GM13976 (cell line): ENCODE measurements at places on chromosomes 11 and 22.
A peak's percentile ranks its signal among the peaks of the same experiment; 100 is the strongest.

DNA sequence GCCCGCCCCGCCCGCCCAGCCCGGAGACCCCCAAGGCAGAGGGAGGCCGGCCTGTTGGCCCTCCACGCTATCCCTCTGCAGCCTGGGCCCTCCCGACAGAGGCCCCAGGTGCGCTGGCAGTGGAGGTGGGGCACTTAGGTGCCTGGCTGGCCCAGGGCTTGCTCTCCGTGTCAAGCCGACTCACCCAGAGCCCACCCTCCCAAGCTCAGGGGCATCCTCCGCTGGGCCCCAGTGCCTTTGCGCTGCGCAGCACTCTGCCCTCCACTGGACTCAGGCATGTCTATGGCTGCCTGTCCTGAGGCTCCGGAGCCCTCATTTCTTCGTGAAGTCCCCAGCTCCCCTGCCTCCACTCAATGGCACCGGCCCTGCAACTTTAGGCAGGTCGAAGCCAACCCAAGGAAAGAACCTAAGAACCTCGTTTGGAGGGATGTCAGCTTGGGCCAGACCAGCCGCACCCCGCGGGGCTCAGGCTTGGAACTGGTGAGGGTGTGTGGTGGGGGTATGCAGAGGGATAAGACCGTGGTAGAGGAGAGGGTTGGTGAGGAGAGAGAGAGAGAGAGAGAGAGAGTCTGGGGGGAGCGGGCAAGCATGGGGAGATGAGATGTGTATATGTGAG lies 6.1 kb downstream of the SMIM45 start:
- no peak for DNase-seq

- DNase-seq: peak; percentile 77
Observed at GRCh38 chr22:18057568-18058209, 20.1 kb upstream of the PEX26 start.

GRCh38 chr11:10518891-10519290 lies 22.1 kb downstream of the RNF141 start:
- no peak for DNase-seq

- no peak for DNase-seq
Observed at GRCh38 chr11:35934271-35934670, 9.6 kb upstream of the LDLRAD3 start.

DNA sequence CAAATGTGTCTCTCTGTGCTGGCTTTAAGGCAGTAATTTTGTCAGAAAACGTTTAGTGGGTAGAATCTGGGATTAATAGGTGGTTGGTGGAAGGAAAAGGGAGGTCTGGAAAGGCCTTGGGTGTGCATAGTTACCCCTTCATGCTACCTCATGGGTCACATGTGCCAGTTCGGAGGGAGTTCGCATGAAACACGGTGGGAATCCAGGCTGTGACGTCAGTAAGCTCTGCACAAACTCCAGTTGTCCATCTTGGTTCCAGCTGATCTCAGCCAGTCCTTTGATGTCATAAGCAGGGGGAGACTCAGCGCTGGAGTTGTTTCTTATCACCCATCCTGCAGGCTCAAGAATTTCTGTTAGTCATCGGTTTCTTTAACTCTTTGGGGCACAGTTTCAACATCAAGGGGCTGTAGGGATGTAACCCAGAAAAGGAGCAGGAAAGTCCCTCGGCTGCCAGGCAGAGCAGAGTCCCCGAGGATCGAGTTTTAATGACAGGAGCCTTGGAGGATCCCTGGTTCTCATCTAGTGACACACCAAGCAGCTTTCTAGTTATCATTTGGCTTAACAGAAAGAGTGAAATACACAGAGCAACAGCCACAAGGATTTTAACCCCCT lies 28.9 kb downstream of the MOV10L1 start:
- DNase-seq: no peak

- no peak for DNase-seq
Observed at GRCh38 chr11:131841028-131841427, 470.6 kb downstream of the NTM start.

DNA sequence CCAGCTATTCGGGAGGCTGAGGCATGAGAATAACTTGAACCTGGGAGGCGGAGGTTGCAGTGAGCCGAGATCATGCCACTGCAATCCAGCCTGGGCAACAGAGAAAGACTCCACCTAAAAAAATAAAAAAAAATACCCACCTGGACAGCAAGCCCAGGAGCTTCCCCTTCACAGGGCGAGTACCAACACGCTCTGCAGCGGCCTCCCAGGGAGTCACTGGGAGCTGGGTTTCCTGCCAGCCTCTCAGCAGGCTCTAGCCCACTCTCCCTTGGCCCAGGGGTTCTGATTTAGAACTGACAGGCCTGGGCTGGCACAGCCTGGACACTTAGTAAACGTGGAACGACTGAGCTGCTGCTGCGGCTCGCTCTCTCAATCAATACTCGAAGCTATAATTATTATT lies 2.0 kb upstream of the CABP7 start:
- no peak for DNase-seq

DNA sequence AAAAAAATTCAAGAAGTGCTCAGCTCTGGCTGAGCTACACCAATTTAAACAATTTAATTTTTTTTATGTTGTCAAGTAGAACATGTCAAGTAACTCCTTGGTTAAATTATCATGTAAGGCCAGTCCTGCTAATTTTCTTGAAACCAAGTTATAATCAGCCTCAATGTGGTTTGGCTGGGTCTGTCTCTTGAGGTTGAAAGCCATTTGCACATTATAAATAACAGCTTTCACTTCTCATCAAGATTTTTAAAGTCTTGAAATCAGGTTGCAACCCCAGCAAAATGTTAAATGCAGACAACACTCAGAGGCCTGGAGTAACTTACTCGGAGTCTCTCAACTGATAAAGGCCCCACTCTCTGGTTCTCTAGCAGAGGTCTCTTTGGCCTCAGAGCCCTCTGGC lies 324.4 kb downstream of the BRD1 start:
- no peak for DNase-seq

DNA sequence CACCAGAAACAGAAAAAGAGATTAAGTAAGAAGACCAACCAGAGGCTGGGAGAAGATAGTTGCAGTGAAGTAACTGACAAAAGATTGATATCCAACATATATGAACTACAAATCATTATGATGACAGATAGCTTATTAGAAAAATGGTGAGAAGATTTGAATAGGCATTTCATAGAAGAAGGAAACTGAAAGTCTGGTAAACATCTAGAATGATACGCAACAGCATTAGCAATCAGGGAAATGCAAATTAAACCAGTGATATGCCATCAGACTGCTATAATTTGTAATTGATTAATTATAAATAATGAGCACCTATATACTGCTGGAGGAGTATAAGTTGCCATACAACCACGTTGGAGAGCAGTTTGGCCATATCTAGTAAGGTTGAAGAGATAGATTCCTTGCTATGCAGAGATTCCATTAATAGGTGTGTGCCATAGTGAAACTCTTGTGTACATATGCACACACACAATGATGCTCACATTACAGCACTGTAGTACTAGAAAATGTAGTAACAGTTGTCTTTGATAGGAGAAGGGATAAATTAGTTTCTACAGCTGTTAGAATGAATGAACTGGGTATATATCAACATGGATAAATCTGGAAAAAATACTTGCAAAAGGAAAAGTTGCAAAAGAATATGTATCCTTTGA lies 20.5 kb downstream of the RNF169 start:
- DNase-seq: no peak

GRCh38 chr11:15157181-15157580 lies 42.5 kb downstream of the INSC start:
- no peak for DNase-seq

DNA sequence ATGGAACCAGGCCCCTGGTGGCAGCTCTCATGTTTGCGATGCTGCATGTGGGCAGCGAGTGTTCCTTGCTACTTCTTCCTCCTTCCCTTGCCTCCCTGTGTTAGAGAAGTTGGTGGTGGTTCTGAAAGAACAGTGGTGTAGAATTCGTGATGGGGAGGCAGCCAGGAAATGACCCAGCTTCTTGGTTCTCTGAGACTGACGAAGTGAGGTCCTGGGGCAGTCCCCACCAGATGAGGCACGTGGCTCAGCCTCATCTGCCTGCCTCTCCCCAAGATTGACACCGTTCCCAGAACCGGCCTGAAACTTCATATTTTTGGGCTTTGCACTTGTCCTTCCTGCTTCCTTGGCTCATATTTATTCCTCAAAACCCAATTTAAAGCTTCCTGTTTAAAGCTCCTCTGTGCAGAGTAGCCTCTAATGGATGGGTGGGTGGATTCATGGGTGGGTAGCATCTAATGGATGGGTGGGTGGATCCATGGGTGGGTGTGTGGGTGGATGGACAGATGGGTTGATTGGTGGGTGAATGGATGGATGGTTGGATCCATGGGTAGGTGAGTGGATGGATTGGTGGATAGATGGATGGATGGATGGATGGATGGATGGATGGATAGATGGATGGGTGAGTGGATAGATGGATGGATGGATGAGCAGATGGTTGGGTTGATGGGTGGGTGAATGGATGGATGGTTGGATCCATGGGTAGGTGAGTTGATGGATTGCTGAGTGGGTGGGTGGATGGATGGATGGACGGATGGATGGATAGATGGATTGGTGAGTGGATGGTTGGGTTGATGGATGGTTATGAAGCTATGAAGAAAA lies 77.3 kb upstream of the ATXN10 start:
- no peak for DNase-seq

GRCh38 chr11:72700146-72700545 lies 25.9 kb upstream of the PDE2A start:
- no peak for DNase-seq

DNA sequence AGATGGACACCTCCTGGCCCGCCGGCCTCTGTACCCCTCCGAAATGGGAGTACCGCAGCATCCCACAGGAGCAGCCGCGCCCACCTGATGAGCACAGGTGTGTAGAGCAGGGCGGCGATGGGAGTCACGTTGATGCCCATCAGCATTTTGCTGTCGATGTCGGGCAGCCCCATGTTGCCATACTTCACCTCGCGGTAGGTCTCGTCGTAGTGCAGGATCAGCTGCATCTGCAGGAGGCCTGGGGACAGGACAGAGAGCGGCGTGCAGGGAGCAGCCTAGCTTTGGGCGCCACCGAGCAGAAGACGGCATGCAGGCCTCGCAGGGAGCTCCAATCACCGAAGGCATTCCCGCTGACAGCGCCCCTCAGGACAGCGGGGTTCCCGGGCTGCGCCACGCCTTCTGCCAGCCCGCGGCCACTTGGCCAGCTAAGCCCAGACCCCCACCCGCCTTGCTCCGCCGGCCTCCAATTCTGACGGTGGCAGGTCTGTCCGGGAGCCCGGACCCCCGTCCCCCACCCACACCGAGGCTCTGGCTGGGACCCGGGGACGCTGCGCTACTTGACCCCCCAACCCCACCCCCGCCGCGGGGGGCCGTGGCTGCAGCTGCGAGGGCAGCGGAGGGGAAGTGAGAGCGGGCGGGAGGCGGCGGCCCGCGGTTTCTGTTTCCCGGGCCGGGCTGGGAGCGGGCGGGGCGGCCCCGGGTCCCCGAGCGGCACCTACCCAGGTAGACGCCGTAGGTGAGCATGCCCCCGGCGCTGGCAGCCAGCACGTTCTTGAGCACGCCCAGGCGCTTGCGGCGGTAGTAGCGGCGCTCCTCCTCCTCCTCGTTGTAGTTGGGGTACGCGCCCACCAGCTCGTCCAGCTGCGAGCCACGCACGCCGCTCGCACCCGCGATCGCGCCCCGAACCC lies 705 bp downstream of the UNC93B1 start:
- peak; percentile 74 for DNase-seq

- DNase-seq: no peak
Observed at GRCh38 chr22:39151329-39151975, 1.0 kb downstream of the CBX7 start.

GRCh38 chr11:134488512-134488911 lies 76.5 kb upstream of the B3GAT1 start:
- DNase-seq: no peak

- no peak for DNase-seq
Observed at GRCh38 chr11:22808571-22809197, 20.9 kb downstream of the SVIP start.

GRCh38 chr11:13210424-13210823 lies 67.2 kb upstream of the BMAL1 start:
- DNase-seq: no peak

GRCh38 chr11:111918390-111919256 lies at the start of gene C11orf52:
TSS of gene C11orf52 (plus strand) at chr11:111918913. CDS start at chr11:111918973, 60 bp downstream.
- no peak for DNase-seq

GRCh38 chr11:34668583-34669053 lies 47.7 kb downstream of the EHF start:
- no peak for DNase-seq

GRCh38 chr22:26970809-26971394 lies 313.5 kb downstream of the MIAT start:
- DNase-seq: no peak

GRCh38 chr22:49882519-49883293 lies 29.1 kb downstream of the ZBED4 start:
- DNase-seq: no peak

DNA sequence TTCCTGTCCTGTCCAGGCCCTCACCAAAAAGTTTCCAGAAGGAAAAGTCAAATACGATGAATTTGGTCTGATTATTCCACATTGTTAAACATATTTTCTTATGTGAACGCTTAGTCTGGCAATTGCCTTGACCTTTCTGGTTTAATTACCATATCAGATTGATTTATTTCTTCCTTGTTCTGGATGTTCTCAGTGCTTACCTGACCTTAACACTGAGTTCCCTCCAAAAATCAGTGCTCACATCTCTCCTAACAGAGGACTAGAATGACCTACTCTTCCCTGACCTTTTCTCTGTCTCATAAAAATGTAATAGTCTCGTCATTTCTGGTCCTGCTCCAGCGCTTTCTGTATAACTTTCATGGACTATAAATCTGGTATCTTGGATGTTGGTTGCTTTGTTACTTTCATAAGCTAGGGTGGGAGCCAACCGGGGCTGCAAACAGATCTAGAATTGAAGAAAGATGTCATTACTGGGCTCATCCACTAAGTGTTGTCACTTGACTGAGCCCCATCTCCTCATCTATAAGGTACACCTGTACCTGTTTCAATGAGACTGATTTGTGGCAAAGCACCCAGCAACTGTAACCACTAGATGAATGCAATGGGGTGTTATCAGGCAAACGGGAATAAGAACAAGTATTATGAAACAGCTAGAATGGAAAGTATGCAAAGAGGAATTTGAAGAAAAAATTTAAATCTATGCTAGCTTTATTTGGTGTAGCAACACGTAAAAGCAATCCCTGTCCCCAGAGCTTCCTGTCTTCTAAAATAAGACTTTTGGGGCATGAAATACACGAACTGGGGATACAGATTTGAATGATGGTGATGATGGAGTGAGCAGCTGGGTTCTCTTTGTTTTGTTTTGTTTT lies 2.4 kb downstream of the FADS2 start:
- no peak for DNase-seq

- DNase-seq: no peak
Observed at GRCh38 chr11:8335683-8336082, 72.0 kb upstream of the LMO1 start.

GRCh38 chr11:57421066-57421465 lies 5.9 kb downstream of the SLC43A3 start:
- DNase-seq: no peak
